Eye (tissue), 1 donor: ENCODE measurements at places on chromosomes 5 and 9.

- DNase-seq: no peak
These were observed 26.2 kb downstream of the AGTPBP1 start for GRCh38 chr9:85715587-85715986.

GRCh38 chr5:131589510-131590348 is 45.3 kb downstream of the RAPGEF6 start:
- DNase-seq: peak; percentile 79

DNA sequence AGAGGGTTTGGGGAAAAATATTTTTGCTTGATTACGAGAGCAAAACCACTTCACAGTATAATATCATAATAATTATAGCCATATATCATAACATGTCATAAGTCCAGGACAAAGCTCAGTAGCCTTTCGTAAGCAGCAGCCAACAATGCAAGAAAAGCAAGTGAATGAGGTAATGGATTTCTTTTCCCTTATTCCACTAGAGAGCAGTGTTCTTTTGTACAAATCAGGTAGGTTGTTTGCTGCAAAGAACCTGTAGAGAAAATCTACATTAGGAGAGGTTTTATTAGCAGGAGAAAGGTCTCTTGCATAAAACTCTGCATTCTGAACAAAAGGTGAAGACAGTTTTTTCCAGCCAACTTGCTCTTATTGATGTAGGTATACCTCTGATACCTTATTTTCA is 1033.4 kb downstream of the TLE4 start:
- DNase-seq: peak; percentile 71

GRCh38 chr9:86353655-86354010 is 577 bp downstream of the TUT7 start:
- DNase-seq: no peak

DNA sequence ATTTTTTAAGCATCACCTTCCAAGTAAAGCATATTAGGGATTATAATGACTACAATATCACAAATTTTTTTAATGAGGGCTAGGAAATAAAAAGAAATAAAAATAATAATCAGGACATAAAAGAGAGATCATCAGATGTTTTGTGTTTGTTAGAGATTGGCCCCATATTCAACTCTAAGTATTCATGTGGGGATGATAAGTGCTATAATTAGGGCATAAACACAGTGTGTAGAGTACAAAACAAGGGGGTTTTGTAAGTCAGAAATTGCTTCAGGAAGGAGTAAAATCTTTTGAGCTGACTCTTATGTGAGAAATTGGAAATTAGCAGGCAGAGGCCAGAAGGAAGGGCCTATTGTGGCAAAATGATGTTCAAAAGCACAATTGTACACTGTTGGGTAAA is 127.3 kb downstream of the STARD4 start:
- no peak for DNase-seq

- DNase-seq: no peak
These were observed 50.0 kb downstream of the HRH2 start for GRCh38 chr5:175707751-175708375.

- DNase-seq: no peak
These were observed 6.7 kb downstream of the ANAPC2 start for GRCh38 chr9:137181680-137182079.

DNA sequence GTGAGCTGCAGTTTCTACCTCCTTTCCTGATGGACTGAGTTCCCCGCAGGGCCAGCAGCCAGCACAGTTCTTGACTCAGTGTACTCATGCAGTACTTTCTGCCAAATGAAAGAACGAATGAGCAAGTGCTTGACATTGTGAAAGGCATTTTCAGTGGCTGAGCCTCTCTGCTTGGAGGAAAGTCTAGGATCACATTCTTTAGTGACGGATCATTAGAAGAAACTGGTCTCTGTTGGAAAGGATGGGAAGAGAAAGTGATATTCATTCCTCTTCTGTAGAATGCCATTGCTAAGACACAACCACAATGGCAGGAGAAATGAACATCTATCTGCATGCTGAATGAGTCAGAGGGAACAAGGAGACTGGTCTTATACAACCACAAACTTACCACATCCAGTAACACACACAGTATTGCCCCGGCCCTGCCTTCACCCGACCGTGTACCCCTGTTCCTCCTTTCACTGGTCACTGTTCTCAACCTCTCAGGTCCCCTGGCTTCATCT is 206.9 kb downstream of the CRB2 start:
- DNase-seq: no peak

DNA sequence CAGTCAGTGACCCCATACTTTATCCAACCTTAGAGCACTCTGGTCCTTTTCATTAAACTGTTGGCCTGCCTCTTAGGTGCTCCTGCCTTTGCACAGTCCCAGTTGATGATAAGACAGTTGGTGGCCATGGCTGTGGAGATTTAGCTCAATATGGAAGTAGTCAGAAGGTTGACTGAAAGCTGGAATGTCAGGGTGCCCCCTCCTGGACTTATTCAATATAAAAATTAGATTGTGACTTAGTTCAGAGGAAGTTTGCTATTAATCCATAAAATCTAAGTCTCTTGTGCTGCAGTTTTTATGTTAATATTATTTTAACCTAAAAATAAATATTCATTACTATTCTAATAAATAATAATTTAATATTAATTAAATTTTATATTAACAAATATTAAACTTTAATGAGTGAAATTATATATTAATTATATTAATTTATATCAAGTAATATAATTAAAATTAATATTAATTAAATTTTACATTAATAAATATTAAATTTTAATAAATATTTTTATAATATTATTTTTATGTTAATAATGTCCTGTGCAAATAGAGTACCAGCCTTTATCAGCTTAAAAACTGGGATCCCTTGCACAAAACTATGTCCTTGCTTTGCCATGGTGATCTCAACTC is 77.7 kb upstream of the ADAMTSL1 start:
- no peak for DNase-seq

DNA sequence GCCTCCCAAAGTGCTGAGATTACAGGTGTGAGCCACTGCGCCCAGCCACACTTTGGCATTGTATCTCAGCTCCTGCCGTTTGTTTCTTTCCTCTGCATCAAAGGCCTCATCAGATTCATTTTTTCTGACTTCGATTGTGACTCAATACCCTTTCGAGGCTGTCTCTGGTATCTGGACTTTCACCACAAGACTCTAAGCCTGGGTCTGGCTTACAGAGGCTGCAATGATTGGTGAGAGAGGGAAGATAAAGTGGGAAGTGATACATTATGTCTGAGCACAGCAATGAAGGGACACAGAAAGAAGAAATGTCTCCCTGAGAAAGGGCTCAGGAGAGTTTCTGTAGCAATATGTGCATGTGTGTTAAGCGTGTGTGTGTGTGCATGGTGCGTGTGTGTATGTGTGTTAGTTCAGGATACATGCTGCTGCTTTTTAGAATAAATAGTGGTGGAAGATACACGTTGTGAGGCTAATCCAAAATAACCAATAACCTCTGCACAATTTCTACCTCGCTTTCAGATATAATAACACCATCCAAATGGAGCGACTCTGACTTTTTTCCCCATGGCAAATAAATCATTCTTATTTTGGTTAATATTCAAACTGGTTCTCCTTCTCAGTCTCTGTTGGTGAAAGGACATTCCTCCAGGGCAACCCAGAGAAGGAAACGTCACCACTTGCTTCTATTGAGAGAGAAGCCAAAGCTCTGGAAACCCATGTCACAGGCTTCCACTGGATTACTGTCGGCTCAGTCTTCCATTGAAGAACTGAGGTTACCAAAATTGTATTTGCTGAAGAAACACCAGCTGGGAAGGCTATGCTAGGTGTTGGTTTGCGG is 8.1 kb upstream of the DAB2 start:
- no peak for DNase-seq

DNA sequence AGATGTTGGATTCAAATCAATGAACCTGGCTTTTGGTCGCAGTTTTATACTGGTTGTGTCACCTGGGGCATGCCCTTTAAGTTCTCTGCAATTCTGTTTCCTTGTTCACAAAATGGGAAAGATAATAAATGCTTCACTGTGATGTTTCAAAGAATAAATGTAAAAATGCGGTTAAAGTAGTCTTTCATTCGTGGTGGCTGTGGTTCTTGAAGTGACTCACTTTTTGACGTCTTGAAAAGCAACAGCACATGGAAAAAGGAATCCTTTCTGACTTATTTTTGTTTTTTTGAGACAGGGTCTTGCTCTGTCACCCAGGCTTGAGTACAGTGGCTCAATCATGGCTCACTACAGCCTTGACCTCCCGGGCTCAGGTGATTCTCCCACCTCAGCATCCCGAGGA is 88.4 kb upstream of the SLIT3 start:
- no peak for DNase-seq

GRCh38 chr5:133116601-133117000 is 64.8 kb downstream of the HSPA4 start:
- DNase-seq: no peak

GRCh38 chr9:122346478-122347347 is 24.1 kb upstream of the PTGS1 start:
- DNase-seq: peak; percentile 73

DNA sequence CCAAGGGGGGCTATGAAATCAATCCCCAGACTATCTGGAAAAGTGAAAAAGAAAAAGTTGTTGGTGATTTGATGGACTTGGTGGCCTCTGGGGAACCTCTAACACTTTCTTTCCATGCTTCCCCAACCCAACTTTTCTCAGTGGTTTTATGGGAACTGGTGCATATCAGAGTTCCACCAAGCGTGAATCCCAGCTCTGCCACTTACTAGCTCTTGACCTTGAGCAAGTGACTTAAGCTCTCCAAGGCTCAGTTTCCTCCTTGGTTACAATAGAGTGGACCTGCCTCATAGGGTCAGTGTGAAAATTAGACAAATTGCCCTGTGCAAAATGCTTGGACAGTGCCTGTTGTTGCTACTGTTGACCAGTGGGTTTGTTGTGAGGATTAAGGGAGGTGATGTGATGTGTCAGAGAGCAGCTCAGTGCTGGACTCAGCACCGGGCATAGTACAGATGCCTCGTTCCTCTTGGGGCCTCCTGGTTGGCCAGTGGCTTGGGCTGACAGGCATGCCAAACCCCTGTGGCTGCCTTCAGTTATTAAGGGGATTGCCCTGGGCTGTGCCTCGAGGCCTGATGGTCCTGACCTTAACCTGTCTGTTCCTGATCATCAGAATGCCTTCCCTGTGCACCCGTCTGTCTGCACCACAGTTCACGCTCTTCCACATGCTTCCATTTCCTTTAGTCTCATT is 49.3 kb downstream of the COL15A1 start:
- DNase-seq: no peak

- no peak for DNase-seq
These were observed 615.1 kb downstream of the CDH12 start for GRCh38 chr5:22238047-22238446.

- DNase-seq: no peak
These were observed 54.2 kb downstream of the SSBP2 start for GRCh38 chr5:81696418-81697397.
